Kidney (tissue), 22 donors: ENCODE measurements at places on chromosomes 2 and 18. TPM values are rescaled to one million over a fixed set of nuclear protein-coding genes. Genes with fewer than 3 reads are reported as not detected.

- peak; percentile 89 for DNase-seq
These were observed 41.2 kb upstream of the DAPL1 start for GRCh38 chr2:158753641-158754611.

DNA sequence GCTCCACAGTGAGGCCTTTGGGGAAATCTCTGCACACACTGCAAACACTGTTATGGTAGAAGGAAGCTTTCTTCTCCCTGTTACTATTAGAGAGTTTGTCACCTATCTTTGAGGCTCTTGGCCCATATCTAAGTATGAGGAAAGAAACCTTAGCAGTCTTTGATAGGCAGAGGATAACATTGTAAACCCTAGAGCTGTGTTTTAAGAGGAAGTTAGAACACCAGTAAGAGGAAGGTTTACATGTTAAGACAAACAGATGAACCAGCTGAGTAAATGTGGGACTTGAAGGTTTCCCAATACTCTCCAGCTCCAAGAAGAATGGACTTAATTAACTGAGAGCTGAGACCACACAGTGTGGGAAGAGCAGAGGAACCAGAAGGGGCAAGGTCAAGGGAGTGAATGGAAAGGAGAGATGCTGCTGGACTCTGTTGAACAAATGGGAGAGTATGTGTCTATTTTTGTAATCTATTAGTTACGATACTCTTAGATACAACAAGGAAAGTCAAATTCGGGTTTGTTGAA is 257.0 kb downstream of the DPP10 start:
- no peak for DNase-seq

Gene ARHGEF4
- 0.90 TPM for polyA plus RNA-seq

DNA sequence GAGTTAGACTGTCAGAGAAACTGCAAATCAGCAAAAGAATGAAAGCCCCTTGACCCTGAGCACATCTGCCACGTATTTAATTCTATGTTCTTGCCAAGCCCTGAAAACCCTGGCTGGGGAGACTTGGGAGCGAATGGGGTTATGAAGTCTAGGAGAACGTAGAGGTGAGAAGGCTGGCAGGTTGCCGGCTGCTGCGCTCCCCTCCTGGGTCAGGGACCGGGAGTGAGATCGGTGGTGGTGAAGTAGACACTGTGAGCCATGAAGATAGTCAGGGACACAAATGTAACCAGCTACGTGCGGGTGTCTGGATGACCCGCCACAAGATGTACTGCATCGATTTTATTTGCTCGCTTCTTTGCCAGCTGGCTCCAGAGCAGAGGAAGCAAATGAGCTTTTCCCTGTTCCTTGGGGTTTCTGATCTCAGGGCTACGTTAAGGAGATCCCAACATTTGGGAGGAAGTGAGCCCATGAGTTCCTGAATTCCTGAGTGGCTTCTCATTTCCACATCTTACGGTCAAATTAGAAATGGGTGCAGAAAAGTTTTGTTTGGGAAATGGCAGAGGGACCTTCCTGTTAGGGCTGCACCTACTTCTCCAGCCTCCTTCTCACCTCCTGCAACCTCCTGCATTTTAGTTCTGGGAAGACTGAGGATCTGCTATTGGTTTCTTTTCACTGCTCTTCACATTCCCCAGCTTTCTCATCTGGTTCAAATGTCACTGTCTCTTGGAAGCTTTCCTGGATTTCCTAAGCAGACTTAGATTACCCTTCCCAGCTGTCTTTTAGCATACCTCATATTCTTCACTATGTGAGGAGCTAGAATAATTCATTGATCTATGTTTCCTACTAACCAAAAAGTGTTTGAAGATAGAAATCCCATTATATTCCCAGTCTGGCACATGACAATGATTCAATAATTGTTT is 360.6 kb downstream of the ZNF521 start:
- no peak for DNase-seq

GRCh38 chr2:26195040-26195984 is 22.4 kb downstream of the GAREM2 start:
- peak; percentile 57 for DNase-seq

Gene CFAP65
- 0.73 TPM for polyA plus RNA-seq

Gene LONRF2
- 1.1 TPM for polyA plus RNA-seq

Gene GPR148
- polyA plus RNA-seq: not detected

Gene MARCHF4
- 0.09 TPM for polyA plus RNA-seq

GRCh38 chr2:170925923-170926322 is 3.1 kb upstream of the GORASP2 start:
- DNase-seq: no peak

GRCh38 chr2:134436706-134437105 is 182.8 kb downstream of the MGAT5 start:
- no peak for DNase-seq

DNA sequence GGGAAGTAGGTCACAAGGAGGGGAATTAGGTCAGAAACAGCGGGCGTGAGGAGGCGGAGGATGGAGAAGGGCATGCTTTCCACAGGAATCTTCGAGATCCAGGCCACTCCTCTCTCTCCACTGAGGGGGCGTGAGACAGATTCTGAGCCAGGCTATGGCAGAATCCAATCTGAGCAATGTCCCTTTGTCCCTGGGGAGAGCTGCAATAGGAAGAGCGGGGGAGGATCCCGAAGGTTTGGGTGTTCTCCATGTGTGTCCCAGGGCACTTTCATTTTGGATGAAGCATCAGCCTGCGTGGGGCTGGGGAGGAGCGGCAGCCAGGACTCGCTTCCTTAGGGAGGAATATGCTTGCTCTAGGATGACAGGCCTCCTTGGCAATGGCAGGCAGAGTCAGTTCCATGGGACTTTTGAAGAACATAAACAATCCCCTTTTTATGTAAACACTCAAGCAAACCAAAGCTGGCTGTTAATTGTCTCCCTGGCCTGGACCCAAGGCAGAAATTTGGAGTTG is 84.0 kb downstream of the LIPG start:
- no peak for DNase-seq

DNA sequence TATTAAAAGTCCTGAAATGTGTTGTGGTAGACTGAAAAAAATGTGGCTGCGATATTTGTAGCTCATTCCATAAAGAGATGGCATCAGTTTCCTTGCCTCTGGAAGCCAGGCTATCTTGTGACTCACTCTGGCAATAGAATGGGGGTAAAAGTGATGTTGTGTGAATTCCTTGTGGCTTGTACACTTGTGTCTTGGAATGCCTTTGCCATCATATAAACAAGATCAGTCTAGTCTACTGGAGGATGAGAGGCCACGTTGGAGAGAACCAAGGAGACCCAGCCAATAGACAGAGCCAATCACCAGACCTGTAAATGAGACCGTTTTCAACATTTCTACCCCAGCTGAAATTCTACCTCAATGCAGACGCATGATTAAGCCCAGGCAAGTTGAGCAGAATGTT is 254.1 kb downstream of the TRIB2 start:
- no peak for DNase-seq

DNA sequence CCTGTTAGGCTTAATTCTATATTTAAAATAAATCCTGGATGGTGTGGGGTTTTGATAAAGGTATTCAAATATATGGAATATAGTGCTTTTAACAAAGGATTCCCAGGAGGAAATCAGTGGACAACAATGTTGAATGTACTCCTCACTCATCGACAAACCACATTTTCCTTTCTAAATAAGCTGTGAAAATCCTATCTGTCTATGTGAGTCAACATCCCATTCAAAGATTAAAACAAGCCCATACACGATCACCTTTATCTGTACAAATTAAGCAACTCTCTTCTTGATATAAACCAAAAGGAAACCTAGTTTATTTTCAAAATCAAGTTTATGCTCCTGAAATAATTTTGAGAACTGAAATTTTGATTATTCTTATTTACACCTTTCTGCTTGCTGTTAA is 153.4 kb downstream of the ERBB4 start:
- no peak for DNase-seq

Gene ANO7
- polyA plus RNA-seq: 1.1 TPM

- no peak for DNase-seq
These were observed 156.6 kb upstream of the ETAA1 start for GRCh38 chr2:67240507-67240906.

Gene ALK
- not detected for polyA plus RNA-seq

DNA sequence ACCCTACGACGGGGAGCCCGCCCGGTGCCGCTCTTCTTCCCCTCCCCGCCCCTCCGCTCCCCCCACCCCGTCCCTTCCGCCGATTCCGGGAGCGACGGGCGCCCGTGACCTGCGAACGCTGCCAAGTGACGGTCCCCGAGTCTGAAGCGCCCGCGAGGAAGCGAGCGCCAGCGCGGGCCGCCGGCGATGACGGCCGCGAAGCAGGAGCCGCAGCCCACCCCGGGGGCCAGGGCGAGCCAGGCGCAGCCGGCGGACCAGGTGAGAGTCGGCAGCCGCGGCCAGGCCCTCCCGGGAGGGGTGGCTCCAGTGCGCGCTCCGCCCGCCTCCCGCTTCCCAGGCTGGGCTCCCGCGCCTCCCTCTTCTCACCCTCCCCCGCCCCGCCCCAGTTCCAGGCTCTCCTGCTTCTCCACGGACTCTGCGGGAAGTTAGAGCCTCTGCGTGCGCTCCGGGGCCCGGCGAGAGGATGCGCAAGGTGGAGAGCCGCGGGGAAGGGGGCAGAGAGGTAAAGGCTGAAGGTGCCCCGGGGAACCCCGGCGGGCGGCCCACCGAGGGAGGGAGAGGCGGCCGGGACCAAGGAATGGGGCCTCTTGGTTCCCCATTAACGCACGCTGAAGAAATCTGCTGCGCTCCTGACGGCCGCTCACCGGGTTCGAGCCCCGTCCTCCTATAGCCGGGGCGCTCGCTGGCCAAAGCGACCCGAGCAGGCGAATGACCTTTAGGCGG is 719.5 kb downstream of the DPP10 start:
- peak; percentile 81 for DNase-seq

GRCh38 chr18:31077878-31078277 is 24.3 kb downstream of the DSC2 start:
- no peak for DNase-seq

Gene CD207
- not detected for polyA plus RNA-seq

Gene TUBB8B
- 0.45 TPM for polyA plus RNA-seq

DNA sequence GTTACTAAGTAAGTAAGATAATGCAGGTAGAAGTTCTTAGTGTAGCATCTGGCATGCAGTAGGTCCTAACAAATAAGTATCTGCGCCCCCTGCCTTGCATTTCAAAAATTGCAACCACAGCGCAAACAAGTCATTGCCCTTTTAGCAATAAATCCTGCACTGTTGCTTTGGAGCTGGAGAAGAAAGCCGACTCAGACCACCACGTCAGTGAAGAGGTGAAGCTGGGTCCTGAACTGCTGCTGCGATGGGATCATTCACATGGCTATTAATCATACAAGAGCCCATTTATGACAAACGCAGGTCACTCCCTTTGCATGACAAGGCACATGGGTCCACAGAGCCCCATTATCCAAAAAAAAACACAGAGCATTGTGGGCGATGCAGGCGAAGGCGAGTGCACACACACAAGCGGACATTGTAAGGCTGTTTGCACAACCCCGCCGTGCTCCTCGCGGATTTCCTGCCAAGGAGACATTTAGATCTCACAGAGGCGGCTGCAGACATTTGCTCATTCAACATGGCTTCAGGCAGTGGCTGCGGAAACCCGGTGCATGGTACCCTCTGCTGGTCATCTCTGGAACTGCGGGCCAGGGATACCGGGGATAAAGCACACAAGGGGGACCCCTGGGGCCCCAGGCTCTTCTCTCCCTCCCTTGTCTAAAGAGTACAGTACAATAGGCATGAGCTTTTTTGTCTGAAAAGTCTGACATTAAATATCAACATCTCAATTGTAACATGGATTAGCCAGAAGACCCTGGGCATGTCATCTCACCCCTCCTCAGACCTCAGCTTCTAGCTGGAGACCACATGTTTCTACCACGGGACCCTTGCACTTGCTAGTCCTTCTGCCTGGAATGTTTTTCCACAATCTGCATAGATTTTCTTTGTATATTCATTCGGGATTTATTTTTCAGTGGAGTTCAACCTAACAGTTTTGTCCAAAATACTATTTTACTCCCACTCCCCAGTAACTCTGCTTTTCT is 56.7 kb downstream of the CYRIA start:
- DNase-seq: peak; percentile 96

DNA sequence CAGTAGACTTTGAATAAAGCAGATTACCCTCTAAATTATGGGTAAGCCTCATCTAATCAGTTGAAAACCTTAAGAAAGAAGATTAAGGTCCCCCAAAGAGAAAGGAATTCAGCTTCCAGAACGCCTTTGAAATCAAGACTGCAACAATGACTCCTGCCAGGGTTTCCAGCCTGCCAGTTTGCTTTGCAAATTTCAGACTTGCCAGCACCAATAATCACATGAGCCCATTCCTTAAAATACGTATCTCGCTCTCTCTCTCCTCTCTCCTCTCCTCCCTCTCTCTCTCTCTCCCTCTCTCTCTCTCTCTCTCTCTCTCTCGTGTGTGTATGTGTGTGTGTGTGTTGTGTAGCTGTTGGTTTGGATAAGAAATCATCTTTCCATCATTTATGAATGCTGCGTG is 184.2 kb downstream of the PDE1A start:
- DNase-seq: no peak

Gene SLC14A1
- polyA plus RNA-seq: 15.3 TPM

- DNase-seq: peak; percentile 17
These were observed 541.4 kb upstream of the DDX18 start for GRCh38 chr2:117273009-117273671.

Gene POTEC
- polyA plus RNA-seq: not detected

- DNase-seq: no peak
These were observed 130.6 kb downstream of the RPRM start for GRCh38 chr2:153347818-153348495.
